ENCODE measurements at places on chromosomes 11 and 22. TPM values are rescaled to one million over a fixed set of nuclear protein-coding genes. Genes with fewer than 3 reads are reported as not detected.

DNA sequence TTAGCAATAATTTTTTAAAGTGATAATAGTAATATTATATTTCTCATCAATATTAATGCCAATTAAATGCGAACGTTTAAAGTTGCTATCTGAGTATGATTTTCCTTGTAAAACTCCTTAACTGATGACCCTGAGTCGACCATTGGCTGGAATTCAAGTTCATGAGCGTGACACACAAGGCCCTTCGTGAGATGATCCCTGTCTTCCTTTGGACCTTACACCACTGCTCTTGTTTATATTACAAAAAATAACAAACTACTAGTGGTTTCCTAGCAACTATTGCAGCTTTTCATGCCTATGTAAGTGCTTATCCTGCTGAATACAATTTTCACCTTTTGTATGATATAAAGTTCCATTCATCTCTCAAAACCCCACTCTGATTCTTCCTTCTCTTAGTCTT lies 752.9 kb downstream of the CNTN5 start:
- no peak overlapping the region for H3K27ac ChIP-seq
- H3K36me3 ChIP-seq = no peaks in the 10 kb centered on the region
- no peak overlapping the region for H3K4me3 ChIP-seq

The KIF18A gene
- 12.5 TPM for total RNA-seq

GRCh38 chr22:19730198-19730597 lies 6.9 kb downstream of the GP1BB start:
- no peaks in the 10 kb centered on the region for H3K27me3 ChIP-seq
- no peak for DNase-seq
- no peak overlapping the region for H3K4me3 ChIP-seq

The DEUP1 gene
- not detected for total RNA-seq

The OR5J2 gene
- not detected for total RNA-seq

DNA sequence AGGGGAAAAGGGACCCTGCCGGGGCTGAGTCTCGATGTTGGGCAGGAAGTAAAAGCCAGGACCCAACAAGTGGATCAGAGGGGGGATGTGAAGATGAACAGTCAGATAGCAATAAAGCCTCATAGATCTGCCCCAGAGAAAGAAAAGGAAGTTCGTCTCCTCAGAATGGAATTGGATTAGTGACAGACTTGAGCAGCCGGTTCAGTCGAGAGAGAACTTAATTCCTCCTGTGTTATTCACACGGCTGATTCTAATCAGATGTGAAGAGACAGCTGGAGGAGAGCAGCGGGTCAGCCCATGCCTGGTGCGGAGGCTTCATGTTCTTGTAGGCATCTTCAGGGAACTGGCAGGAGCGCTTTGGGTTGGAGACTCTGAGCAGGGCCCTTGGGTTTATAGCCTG lies 29.3 kb upstream of the CABP7 start:
- H3K27me3 ChIP-seq = no peaks in the 10 kb centered on the region
- DNase-seq = no peak
- no peak overlapping the region for H3K4me3 ChIP-seq

DNA sequence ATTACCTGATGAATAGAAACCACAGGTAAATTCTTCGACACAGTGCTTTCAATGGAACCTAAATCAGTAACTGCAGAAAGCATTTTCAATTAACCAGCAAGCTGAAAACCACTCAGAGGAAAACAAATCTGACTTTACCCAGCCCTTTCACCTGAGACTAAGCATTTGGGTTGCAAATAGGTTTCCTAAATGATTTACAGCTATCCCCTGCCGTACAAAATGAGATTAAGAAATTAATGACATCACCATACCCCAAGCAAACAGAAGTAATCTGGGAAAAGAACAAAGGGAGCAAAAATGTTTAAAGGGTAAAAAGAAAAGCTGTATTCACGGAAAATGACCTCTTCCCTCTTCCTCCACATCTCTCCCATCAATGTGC lies 584 bp downstream of the NOX4 start:
- no peak overlapping the region for H3K27ac ChIP-seq
- H3K27me3 ChIP-seq = no peaks in the 10 kb centered on the region
- peak; percentile 6 for DNase-seq
- H3K36me3 ChIP-seq = no peaks in the 10 kb centered on the region
- H3K4me1 ChIP-seq = peaks cover 19% of the 10 kb centered on the region
